ENCODE measurements at places on chromosomes 6 and 20.

DNA sequence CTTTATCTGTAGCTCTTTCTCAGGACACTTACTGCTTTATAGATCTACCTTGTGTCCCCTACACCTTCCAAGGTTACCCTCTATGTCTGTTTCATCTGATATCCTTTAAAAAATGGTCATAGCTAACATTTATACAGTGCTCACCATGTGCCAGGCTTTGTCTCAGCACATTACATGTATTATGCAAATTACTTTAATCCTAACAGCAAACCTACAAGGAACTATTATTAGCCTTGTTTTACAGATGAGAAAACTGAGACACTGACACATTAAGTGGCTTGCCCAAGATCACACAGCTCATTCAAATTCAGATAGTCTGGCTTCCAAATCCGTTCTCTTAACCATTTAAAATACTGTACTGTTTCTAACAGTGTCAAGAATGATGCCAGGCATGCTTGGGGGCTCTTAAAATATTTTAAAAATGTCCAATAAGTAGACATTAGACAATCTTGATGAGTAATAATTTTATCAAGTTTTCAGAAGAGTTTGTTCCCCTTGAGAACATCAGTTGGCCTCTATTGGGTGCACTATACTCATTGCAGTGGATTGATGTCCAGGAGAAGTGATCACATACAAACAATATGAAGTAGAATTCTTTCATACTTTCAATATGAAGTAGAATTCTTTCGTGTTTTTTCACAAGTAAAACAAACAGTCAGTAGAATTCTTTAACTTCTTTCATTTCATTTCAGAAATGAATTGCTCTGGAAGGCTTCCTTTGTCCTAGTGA, 69.6 kb downstream of the DNAH8 start:
- DNase-seq = no peak

- no peak for DNase-seq
These were observed 29.7 kb downstream of the DOP1A start for GRCh38 chr6:83097204-83097603.

- no peak for DNase-seq
These were observed 45.4 kb upstream of the QKI start for GRCh38 chr6:163369141-163369540.

GRCh38 chr6:136641166-136641565, 90.9 kb upstream of the MAP7 start:
- no peak for DNase-seq

- DNase-seq = no peak
These were observed 250.6 kb downstream of the SAMD5 start for GRCh38 chr6:147759093-147759492.

- no peak for DNase-seq
These were observed 26.4 kb downstream of the MAP3K4 start for GRCh38 chr6:161017766-161018564.

GRCh38 chr20:6439737-6440442, 317.1 kb upstream of the FERMT1 start:
- DNase-seq = no peak

DNA sequence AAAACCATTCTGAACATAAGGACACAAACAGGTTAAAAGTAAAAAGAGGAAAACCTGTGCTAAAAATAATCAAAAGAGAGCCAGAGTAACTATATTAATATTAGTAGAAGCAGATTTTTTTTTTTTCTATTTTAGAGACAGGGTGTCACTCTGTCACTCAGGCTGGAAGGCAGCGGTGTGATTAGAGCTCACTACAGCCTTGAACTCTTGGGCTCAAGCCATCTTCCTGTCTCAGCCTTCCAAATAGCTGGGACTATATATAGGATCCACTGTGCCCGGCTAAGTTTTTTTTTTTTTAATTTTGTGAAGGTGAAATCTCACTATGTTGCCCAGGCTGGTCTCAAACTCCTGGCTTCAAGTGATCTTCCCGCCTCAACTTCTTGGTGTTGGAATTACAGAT, 33.4 kb upstream of the PLN start:
- DNase-seq = no peak

DNA sequence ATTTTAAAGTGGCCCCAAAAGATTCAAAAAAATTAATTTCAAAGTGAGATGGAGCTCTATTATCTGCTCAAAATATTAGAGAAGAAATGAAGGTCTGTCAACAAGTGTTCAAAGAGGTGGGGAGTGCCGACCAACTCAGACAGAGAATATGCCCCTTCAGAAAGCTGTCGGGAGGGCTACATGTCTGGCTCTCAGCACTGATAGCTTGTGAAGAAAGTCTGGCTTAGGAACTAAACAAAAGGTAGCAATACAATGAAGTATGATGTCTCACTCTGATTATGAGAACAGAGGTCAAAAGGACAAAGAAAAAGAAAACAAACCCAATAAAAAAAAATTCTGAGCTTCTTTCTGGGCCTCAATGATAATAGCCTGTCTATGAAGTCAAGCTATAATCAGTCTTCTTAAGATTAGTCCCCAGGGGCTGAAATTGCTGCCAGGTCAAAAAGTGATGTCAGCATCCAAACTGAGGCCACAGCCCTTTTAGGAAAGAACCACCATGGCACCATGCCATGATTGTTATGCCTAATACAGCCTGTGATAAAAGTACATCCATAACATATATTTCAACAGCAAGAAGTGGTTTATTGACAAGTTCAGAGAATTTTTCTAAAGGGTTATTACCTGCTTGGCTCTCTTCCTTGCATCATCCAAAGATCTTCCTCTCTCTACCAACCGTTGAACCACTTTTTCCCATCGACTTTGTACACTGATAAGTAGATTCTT, 150.9 kb downstream of the DST start:
- no peak for DNase-seq

GRCh38 chr20:8454137-8454712, 322.2 kb downstream of the PLCB1 start:
- DNase-seq = no peak

GRCh38 chr20:32300647-32301046, 23.2 kb downstream of the KIF3B start:
- DNase-seq = no peak

DNA sequence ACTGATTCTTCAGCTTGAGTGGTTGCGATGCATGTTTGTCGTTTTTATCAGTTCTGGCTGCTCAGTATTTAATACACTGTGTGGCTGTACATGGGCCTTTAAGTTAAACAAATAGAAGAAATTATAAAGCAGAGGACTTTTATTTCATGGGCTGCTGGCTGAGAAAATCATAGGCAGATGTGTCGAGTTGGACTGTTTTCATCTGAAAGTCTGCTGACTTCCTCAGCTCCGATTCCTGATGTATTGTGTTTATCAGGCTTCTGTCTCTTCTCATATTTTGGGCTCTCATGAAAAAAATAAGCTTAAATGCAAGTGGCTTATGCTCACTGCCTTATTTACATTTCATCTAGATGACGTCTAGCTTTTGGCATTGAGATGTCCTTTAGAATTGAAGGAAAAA, 129.5 kb upstream of the GGTLC1 start:
- DNase-seq = no peak

DNA sequence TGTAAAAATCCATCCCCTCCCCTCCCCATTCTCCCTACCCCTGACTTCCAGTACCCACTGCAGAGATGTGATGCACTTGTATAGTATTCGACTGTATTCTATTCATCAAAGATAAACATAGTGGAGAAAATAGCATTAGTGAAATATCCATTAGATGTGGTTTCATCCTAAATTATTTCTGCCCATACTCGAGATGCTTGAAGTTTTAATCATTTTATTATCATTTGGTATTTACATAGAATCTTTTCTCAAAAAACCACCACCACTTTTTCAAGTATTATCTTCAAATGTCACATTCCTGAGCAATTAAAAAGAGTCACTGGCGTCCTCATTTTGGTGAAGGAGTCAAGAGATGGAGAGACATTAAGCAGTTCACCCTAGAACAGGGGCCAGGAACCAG, 181.9 kb downstream of the HAO1 start:
- DNase-seq = no peak

DNA sequence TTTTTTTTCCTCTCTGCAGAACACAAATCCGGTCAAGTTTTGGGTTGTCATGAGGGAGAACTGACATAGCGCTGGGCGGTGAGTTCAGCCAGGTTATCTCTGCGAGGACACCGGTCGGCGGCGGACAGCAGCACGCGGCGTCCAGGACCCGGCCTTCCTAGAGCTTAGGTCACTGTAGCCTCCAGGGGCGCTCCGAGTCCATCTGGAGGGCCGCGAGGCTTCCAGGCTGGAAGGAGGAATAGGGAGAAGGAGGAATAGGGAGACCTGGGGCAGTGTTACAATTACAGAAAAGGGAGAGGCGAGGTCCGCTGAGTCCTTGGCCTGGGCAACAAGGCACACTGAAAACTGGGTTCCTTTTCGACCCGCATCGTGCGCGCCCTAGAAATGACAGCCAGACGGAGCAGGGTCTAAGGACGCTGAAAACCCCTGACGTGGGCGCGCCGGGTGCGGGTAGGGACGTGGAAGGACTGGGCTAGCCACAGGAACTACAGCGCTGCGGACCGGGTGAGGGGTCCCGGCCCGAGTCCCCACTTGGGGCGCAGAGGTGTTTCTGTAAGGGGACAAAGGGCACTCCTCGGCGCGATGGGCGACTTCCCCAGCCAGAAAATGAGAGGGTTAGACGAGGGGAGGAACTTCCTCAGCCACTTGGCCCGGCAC, 536 bp upstream of the FNDC1 start:
- no peak for DNase-seq
